Stimulated activated CD8-positive, alpha-beta memory T cell treated with anti-CD3 and anti-CD28 coated beads, Interleukin-15, amount 100 ng/mL, for 48 hours (primary cell): ENCODE measurements at places on chromosomes 11 and 22.

DNA sequence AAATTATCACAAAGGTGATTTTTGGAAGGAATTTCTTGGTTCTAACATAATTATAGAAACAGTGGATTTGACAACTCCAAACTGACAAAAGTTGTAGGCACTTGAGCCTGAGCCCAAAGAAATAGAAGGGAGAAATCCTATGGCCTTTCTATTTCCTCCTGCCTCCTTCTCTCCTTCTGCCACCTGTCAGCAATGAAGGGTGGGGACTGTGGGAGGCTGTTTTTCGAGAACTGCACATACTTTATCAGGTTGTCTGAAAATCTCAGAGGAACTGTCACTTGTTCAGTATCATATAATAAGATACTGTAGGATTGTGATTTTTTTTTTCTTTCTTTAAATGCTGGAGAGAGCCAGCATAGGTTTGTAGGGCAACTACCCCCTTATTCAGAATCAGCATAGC lies 187.9 kb upstream of the SESN3 start:
- no peak for DNase-seq

DNA sequence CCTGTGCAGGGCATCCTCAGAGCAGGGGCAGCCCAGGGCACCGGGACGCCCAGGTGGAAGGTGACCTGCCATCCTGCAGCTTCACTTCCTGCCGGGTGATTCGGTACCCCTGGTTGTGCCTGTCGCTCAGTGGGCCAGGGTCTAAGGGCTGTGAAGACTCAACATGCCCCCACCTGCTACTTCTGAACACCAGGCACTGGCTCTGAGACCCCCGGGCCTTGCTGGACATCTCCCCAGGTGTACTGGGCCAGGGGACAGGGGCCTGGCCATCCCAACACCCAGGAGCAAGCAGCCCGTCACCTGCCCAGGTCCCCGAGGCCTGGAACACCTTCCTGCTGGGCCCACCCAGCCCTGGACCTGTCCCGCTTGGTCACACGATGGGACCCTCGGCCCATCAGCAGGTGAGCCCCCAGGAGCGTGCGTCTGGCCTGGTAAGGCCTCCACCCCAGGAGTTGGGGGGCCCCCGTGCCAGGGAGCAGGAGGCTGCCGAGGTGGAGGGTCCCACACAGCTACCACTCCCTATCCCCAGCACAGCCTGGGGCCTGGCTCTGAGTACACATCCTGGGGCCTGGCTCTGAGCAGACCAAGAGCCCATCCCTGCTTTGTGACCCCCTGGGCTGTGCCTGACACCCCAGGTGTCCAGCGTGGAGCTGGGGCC lies 3.9 kb upstream of the MUC5B start:
- no peak for DNase-seq

DNA sequence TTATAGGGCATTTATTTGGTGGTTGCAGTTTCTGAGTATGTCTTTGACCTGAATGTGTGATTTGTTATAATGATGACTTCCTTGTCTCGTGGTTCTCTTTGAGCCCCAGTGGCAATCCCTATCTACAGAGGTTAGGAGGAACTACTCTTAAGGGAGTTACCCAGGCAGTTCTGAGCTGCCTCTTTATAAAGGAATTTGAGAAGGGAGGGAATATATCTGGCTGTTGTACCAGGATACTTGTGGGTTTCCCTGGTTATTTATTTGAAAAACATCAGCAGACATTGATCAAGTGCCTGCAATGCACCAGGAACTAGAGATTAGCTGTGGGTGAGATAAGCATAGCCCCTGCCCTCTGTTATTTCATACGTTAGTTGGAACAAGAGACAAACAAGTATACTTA lies 243.5 kb upstream of the ARHGAP20 start:
- no peak for DNase-seq

DNA sequence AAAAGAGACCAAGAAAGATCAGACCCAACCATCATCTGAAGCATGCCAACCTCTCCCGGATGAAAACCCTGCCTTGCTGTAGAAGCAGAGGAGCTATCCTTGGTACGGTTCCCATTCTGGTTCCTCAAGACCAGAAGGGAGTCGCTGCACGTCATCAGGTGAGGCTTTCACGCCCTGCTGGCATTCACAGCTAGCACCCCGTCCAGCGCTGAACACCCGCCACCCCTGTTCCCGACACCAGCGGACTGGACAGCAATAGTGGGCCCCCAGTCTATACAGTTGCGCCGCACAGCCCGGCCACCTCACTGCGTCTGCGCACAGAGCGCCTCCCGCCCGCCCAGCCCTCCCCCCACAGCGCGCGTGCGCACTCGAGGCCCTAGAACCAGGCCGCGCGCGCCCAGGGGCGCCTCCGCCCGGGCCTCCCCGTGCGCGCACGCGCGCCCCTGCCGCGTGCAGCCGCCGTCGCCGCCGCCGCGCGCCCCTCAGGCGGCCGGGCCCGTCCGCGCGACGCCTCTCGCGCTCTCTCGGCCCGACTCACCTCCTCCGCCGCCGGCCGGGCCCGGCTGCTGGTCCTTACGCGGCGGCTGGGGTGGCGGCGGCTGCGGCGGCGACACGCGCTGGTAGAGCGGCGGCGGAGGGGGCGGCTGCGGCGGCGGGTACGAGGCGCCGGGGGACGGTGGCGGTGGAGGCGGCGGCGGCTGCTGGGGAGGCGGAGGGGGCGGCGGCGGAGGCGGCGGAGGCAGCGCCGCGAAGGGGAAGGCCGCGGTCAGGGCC lies 706 bp downstream of the SF1 start:
- DNase-seq = peak; percentile 74

GRCh38 chr11:87465716-87466115 lies 428.0 kb downstream of the TMEM135 start:
- DNase-seq = no peak

DNA sequence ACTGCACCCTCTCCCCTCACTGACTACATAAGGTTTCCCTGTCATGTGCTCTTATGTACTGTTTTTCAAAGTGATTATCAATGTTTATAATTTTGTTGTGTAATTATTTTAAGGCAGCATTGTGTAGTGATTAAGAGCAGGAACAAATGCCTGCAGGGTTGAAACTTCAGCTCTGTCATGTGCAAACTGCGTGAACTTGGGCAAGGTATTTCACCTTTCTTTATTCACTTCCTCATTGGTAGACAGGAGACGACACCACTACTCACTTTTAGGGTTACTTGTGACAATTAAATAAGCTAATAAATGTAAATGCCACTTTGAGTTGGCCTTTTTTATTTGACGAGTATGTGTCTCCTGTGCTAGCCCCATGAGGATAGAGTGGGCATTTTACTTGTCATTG lies 86.5 kb upstream of the E2F8 start:
- DNase-seq = no peak

GRCh38 chr11:72305891-72306585 lies 62.1 kb upstream of the PHOX2A start:
- no peak for DNase-seq

DNA sequence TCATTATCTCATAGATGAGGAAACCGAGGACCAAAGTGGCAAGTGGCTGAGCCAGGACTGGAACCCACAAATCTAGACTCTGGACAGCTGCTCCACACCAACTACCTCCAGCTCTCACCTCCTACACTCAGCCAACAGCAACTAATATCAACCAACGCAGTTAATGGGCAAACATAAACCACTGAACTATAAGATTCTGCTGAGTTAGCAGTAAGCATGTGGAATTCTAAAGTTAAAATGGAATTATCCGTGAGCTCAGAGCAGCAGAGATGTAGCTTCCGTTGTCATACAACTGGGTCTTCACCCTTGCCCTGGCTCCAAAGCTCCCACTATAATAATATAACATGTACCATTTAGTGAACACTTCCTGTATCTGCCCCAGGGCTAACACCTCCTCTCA lies 27.1 kb downstream of the FAM227A start:
- no peak for DNase-seq

- DNase-seq = no peak
Measured at GRCh38 chr11:123601136-123601535, 53.3 kb downstream of the SCN3B start.

- no peak for DNase-seq
Measured at GRCh38 chr11:92224054-92224406, 588 bp upstream of the FAT3 start.

GRCh38 chr11:130092661-130093060 lies 23.0 kb downstream of the APLP2 start:
- DNase-seq = no peak

DNA sequence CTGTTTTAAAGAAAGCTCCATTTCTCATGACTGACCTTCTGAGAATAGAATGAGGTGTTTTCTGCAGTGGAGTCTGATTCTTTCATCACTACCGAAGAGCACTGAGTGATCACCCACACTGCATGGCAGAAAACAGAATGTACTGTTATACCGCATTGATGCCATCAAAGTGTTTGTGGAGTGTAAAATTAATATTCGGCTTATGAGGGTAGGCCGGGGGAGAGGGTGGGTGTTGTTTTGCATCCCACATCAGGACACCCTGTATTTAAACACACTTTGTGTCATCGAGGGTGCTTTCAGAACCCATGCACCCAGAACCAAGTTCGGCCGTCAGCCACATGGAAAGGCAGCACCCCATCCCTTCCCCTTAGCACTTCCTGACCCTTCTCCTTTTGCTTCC lies 41.3 kb upstream of the ETS1 start:
- no peak for DNase-seq

DNA sequence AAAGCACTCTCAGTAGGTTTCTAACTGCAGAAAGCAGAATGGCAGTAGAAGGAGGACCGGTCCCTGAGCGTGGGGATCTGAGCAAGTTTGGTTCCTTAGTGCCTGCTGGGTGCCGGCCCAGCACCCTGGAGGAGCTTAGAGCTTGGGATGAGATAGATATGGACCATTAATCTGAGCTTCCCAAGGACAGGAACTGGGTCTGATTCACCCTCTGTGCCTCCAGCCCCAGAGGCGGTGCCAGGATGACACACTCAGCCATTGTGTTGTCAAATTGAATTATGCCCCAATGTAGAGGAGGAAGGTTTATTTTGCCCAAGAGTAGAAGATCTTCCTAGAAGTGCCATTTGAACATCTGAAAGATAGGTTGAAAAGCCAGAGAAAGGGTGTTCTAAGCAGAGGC lies 4.3 kb downstream of the ZC3H7B start:
- DNase-seq = no peak

DNA sequence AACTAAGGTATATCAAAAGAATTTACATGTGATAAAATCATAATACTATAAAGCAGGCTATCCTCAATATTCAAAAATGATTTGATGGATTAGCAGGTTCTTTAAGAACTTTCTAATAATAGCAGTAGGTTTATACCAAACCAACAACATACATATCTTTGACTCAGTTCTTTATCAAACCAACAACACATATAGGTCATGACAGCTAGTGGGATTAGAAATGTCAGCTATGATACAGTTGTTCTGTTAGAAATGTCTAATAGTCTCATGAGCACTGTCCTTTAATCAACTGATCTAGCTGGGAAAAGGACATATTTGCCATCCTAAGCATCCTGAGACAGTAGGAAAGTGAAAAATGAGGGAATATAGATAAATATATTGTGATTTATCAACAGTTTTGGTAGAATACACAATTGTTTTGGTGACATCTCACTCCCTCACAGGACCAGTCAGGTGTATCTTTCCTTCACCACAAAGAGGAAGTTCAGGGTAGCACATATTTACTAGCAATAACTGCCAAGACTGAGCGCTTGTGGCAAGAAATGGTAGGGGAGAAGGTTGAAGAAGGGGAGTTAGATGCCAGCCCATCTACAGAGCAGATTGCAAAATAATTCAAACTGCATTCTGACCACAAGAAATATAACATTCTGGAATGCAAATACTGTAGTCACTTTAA lies 90.8 kb upstream of the APOA1 start:
- DNase-seq = no peak

GRCh38 chr11:109784536-109784935 lies 308.7 kb upstream of the ZC3H12C start:
- no peak for DNase-seq

- no peak for DNase-seq
Measured at GRCh38 chr11:43818220-43818619, 62.4 kb upstream of the ALKBH3 start.

DNA sequence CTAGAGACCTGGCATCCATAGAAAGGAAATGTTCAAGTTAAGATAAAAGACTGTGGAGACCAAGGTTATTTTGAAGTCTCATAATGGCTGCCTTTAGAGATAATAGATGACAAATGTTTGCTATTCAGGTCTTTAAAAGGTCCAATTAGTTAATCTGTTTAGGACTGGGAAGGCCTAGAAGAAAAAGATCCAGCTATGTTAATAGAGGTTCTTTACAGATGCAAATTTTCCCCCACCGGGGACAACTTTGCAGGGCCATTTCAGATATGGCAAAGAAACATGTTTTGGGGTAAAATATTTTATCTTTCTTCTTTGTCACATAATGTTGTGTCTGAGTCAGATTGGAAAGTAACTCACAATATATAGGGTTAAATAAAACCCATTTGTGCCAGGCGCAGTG lies 3.1 kb upstream of the APOBEC3G start:
- no peak for DNase-seq

GRCh38 chr11:127393460-127393997 lies 393.0 kb upstream of the KIRREL3 start:
- DNase-seq = no peak
